Smooth muscle cell of bladder (primary cell): ENCODE measurements at places on chromosomes 13 and 19. TPM values are rescaled to one million over a fixed set of nuclear protein-coding genes. Genes with fewer than 3 reads are reported as not detected.

PRR36 gene
- total RNA-seq: under 0.01 TPM in 1 of 2 replicates, not detected in the other

IZUMO4 gene
- total RNA-seq: 1.0 and 1.6 TPM in 2 replicates

TTC9B gene
- not detected in 2 replicates for total RNA-seq

SLC10A2 gene
- not detected in 2 replicates for total RNA-seq

SHISA7 gene
- total RNA-seq: not detected in 2 replicates

CYP2A7 gene
- total RNA-seq: not detected in 2 replicates

SPACA7 gene
- total RNA-seq: not detected in 2 replicates
